ENCODE measurements at places on chromosomes 6 and 20.

DNA sequence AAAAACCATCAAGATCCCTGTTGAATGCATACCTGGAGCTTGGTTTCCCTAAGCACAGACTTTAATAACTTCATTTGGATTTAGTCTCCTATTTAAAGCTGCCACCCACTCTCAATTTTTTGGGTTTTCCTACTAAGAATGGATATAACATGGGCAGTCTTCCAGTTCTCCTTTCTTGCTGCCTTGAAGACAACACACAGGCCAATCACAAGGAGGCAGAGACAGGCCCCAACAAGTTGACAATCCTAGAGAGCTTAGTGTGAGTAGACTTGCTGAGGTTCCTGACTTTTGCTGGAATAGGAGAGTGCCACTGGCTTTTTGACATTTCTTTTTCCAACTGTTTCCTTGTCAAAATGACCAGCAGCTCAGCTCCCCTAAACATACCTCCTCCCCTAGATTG lies 112.3 kb upstream of the ESR1 start:
- DNase-seq = no peak

GRCh38 chr6:53301801-53302537 lies 46.8 kb downstream of the ELOVL5 start:
- DNase-seq = no peak

GRCh38 chr6:166470863-166471410 lies 88.2 kb upstream of the MPC1 start:
- DNase-seq = no peak

- DNase-seq = no peak
These were observed 25.7 kb downstream of the EZR start for GRCh38 chr6:158793432-158793831.

DNA sequence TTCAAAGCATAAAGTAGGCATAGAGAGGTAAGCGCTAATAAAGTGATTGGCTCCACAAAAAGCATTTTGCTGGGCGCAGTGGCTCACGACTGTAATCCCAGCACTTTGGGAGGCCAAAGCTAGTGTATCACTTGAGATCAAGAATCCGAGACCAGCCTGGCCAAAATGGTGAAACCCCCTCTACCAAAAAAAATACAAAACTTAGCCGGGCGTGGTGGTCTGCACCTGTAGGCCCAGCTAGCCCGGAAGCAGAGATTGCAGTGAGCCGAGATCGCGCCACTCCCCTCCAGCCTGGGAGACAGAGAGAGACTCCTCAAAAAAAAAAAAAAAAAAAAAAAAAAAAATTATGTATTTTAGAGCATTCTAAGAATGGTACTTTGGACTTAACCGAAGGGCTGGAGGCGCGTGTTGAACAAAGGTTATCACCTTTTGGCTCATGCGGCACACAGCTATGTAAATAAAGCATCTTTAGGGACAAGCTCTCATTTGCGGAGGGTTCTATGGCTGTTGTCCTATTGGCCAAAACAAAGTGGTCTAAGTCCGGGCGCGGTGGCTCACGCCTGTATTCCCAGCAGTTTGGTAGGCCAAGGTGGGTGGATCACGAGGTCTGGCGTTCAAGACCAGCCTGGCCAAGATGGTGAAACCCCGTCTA lies 17.4 kb downstream of the HFE start:
- DNase-seq = no peak

GRCh38 chr20:52668626-52669025 lies 303.5 kb upstream of the TSHZ2 start:
- no peak for DNase-seq

GRCh38 chr6:125738276-125738675 lies 11.2 kb upstream of the HEY2 start:
- no peak for DNase-seq

- DNase-seq = peak; percentile 25
These were observed 659 bp downstream of the CEP85L start for GRCh38 chr6:118650582-118651281.

- no peak for DNase-seq
These were observed 66.4 kb downstream of the AFDN start for GRCh38 chr6:167892835-167893815.

DNA sequence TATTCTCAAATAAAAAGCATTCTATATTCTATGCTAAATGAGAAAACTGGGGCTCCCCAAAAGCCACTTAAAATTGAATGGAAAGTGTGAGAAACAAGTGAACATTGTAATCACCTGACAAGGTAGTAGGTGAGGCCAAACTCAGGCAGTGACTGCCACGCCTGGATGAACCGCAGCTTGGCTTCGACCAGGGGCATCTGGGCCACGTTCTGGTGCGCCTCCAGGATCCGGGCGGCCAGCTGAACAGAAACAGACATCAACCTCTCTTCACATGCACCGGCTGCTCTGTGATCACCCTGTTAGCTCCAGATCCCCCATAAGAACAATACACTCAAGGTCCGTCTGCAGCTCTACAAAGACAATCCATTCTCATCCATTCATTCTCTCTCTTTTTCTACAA lies 30.1 kb upstream of the LRRN4 start:
- no peak for DNase-seq

GRCh38 chr6:136324686-136325380 lies 35.2 kb upstream of the BCLAF1 start:
- no peak for DNase-seq

- DNase-seq = no peak
These were observed 16.4 kb downstream of the DSTN start for GRCh38 chr20:17586250-17586649.

GRCh38 chr20:59453759-59454560 lies 150.4 kb upstream of the PHACTR3 start:
- no peak for DNase-seq

DNA sequence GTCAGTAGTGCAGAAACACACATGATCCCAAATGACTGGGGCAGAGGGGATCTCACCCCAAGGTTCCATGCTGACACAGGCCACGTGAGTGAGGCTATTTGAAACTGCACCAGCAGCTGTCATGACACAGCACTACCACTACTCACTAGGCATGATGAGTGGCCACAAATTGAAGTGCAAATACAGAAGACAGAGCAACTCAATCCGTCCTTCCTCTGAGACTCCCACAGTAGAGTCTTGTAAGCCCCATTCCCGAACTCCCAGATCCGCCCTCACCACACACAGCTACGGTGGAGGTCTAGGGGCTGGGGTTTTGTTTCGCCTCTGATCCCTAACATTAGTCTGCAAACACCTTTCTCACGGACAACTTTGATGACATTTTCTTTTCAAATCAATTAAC lies 113.3 kb upstream of the NUP153 start:
- no peak for DNase-seq
